Stimulated activated CD4-positive, alpha-beta T cell treated with anti-CD3 and anti-CD28 coated beads, Interleukin-1b, Interleukin-23, amount 100 ng/mL, for 48 hours (primary cell): ENCODE measurements at places on chromosomes 1 and 21.

DNA sequence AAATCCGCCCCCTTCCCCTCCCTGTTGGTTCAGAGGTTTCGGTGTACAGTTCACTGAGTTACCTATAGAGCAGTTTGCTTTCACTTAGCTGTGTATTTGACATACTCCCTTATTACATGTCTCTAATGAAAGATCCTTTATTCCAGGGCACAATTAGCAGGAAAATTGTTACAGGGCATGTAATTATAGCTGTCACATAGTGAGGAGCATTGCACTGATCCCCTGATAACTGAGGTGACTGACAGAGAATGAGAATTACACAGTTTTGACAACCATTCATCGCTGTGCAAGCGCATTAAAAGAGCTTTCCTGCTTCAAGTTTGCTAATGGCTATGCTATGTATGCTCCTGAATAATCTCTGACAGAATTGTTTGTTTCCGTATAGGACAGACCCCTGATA lies 26.9 kb downstream of the DAP3 start:
- no peak for DNase-seq

DNA sequence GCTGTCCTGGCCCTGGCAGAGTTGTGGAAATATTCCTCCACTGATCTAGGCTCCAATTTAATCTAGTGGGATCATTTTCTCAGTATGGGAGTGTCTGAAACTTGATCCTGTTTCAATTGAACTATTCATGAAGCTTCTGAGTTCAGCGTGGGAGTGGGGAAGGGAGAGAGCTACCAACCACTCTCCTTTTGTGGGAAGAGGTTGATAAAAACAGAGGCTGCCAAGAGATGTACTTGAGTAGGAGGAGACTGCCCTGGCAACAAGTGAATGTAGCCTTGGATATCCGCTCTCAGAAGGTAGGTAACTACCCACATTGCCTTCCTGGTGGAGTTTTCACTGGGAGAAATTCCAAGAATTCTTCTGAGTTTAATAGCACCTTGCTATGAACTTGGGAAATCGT lies at the start of gene CTXND2:
CTXND2 (plus strand) TSS at position 119 of the 400 bp plus-strand sequence. CDS start 25,179 bp downstream, outside the sequence.
- DNase-seq, result no peak

DNA sequence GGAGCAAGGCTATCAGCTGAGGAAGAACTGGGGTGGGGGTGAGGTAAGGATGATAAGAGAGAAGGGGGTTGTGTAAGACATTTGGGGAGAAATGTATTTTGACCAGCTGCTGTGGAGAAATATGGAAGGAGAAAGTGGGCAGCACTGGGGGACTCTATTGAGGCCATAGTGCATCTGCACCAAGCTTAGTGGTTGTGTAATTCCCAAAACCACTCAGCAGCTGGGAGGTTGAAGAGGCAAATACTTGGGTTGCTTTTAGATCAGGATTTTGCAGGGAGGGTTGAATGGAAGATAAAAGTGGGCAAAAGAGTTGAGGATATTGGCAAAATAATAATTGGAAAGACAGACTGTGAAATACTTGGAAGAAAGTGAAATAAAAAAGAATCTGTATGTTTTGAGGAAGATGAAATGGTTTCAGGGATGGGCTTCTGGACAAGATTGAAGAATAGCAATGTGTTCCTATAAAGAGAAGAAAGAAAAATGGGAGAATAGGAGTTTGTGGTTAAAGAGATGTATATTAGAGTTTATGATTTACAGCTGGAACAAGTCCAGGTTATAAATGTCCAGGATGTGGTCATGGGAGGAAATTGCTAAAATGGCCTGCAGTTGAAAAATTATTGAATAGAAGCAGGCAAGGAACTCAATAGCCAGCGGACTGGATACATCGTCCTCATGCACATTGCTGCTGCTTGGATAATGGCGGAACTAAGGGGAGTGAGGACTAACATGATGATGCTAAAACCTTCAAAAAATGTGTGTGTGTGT lies 162.7 kb downstream of the DNM3 start:
- no peak for DNase-seq

- no peak for DNase-seq
Measured at GRCh38 chr1:180194546-180195207, 35.4 kb upstream of the LHX4 start.

DNA sequence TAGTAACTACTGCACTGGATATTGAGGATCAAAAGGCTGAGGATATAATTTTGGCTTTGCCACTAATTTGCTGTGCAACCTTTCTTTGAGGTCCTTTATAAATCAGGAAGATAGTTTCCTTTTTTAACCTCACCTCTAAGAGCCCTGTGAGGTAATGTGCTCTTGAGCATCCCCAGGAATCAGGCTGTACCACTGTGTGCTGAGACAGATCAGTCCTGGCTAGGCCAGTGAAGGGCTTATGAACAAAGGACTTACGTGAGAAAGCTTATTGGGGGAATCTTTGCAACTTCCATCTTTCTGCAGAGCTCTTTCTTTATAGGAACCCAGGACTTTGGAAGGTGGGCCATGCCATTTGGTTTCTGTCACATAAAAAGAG lies 188.9 kb downstream of the SIPA1L2 start:
- no peak for DNase-seq

DNA sequence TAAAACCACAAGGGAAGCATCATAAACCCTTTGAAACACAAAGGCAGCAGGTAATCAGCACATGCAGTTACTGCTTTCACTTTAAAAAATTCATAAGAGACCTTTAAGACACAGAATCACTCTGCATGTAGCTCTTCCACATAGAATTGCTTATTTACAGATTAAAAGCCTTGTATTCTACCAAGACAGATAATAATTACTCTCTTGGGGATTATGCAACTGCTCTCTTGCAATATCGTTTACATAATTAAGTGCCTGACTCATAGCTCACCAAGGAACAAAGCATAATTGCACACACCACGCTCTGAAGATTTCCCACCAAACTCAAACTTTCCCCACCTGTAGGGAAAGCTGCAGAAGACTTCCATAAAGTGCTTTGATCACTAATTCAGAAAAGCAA lies 87.9 kb downstream of the VAV3 start:
- DNase-seq, result no peak

DNA sequence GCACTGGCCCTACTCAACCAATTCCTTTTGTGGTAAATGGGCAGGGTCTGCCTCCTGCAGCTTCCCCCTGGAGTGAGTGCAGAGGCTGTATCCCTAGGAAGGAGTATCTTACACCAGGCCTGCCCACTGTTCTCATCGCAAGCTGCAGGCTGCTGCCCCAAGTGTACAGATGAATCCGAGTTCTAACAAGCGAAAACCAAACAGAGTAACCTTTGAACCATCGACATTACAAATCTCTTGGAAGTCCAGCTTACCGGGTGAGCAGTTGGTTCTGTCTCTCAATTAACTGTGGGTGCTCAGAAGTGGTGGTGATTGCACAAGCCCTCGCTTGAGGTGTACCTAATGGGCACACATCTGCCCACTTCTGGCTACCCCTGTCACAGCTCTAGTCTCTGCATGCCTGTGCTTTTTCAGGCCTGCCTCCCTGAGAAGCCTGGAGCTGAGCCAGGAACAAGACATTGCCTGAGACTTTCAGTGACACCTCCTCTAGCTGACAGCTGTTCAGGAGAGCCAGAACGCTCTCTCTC lies 22.7 kb downstream of the INAVA start:
- no peak for DNase-seq

GRCh38 chr1:230594214-230594773 lies 48.0 kb upstream of the COG2 start:
- DNase-seq, result no peak

- no peak for DNase-seq
Measured at GRCh38 chr1:61299463-61299862, 217.1 kb downstream of the NFIA start.

GRCh38 chr1:200518524-200518923 lies 102.0 kb downstream of the KIF14 start:
- DNase-seq, result no peak

DNA sequence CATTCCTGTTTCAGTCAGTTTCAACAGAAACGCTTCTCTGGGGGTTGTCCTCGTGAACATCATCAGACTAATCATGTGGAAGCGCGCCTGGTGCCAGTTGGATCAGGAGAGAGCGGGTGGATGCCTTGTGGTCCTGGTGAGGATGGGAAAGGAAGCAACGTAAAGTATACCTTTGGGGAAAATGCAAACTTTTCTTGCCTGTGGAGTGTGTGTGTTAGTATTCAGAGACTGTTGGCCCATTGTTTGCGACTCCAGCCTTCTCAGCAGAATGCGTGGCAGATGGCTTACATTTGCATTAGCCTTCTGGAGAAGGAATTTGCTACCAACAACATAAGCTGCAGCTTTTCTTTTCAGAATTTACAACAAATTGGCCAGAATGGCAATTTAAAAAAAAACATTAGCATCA lies 173.9 kb downstream of the RWDD3 start:
- no peak for DNase-seq

DNA sequence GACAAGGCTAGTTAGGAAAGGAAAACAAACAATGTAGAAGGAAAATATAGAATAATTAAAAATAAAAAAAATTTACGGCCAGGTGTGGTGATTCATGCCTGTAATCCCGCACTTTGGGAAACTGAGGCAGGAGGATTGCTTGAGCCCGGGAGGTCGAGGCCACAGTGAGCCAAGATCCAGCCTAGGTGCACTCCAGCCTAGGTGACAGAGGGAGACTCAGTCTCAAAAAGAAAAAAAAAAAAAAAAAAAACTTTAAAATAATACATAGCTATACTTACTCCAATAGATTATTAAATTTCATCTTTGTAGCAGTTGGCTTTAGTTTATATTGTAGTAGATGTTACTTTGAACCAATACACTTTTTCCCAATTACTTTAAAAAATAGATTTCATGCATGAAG lies 32.0 kb downstream of the LIN9 start:
- DNase-seq, result no peak

DNA sequence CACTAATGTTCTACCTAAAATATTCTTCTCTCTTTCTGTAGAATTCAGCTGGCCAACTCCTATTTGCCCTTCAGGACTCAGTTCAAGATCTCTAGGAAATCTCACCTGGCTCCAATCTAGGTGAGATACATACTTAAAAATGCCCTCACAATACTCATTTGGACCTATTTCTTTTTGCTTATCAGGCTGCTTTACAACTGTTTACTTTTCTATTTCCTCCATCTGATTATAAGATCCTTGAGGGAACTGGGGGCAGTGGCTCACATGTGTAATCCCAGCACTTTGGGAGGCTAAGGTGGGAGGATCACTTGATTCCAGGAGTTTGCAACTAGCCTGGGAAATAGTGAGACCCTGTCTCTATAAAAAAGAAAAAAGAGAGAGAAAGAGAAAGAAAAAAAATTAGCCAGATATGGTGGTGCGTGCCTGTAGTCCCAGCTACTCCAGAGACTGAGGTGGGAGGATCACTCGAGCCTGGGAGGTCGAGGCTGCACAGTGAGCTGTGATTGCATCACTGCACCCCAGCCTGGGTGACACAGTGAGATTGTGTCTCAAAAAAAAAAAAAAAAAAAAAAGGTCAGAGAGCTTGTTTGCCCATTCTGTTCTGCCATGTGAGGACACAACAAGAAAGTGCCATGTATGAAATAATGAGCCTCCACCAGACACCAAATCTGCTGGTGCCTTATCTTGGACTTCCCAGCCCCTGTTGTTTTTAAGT lies 14.8 kb downstream of the EFCAB14 start:
- no peak for DNase-seq

- DNase-seq, result no peak
Measured at GRCh38 chr1:51768971-51769588, 109.4 kb downstream of the NRDC start.

GRCh38 chr1:53992085-53992874 lies 25.7 kb downstream of the LDLRAD1 start:
- no peak for DNase-seq

DNA sequence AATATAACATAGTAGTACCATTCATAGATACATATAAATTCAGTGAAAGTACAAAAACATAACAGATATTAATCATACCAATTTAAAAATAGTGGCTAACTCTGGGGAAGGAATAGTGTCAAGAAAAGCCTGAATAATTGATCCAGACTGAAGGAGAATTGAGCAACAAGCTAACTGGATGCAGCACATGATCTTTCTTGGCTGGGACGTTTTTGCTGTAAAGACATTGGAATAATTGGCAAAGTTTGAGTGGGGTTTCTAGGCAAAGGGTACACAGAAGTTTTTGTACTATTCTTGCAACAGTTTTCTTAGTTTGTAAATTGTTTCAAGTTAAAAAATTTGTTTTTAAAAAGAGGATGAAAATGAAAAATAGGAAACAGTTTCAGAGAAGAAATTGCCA lies 2.6 kb upstream of the SH3GLB1 start:
- DNase-seq, result no peak

- DNase-seq, result no peak
Measured at GRCh38 chr1:30274173-30274970, 449.0 kb downstream of the MATN1 start.

DNA sequence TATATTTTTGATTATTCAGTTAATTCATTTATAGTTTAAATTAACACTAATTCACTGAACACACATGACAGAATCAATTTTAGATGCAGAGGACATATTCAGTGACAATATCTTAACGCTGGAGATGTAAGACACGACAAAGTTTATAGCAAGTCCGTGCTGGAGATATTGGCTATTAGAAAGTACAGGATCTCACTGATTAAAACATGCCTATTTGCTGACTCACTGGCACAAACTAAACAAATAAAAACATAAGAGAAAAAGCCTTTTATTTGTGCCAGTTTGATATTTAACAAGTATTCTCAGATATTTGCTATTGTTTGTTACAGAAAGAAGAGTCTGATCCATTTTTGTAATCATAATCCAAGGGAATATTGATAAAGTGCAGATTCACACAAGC lies 1122.9 kb upstream of the B3GALT2 start:
- DNase-seq, result no peak

GRCh38 chr1:229224308-229224707 lies 46.6 kb upstream of the RAB4A start:
- no peak for DNase-seq

DNA sequence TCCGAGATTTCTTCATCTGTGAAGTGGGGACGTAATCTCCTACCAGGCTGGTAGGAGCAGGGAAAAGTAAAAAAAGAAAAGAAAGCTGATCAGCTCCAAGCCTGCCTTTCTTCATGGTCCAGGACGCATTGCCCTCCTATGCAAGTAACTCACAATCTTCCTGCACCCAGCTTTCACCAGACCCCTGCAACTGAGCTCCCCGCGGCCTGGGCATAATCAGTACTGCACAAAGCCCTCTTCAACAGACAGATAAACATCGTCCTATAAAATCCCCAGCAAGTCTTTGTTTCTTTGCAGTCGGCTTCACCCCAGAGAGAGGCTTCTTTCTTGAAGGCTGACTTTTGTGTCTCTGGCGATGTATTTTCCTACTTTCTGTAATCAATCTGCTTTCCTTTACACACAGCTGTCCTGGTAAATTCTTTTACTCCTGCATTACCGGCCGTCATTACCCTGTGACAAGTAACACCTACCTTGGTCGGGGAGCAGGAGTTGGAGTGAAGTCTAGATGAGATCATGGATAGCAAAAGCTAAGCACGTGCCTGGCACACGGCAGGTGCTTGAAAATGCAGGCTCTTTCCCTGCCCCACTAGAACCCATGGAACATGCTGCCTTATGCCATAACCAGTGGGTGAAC lies 8.3 kb downstream of the PADI1 start:
- no peak for DNase-seq

DNA sequence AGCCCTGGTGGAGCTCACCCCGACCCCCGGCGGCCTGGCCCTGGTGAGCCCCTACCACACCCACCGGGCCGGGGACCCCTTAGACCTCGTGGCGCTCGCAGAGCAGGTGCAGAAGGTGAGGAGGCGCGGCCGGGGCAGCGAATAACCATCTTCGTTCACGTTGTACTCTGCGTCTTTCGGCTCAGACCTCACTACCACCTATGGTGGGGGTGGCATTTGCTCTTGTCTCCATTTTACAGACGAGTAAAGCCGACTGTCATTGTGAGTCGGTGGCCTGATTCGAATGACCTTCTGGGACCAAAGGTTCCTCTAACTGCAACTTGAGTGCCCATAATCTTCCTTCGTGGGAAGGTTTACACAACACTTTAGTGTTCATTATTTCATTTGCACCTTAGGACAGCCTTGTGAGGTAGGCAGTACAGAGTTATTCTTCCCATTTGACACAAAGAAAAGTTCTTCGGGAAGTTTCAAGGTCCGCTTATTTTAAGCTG lies 506 bp downstream of the C1orf50 start:
- no peak for DNase-seq
